ENCODE measurements at places on chromosomes 13 and 19. TPM values are rescaled to one million over a fixed set of nuclear protein-coding genes. Genes with fewer than 3 reads are reported as not detected.

- no peak for DNase-seq
Measured at GRCh38 chr19:39752390-39752789, 14.6 kb upstream of the CLC start.

Gene LYPD5
- not detected for total RNA-seq

- no peak for DNase-seq
Measured at GRCh38 chr19:42333975-42334696, 8.7 kb downstream of the MEGF8 start.

Gene LILRB5
- total RNA-seq = not detected

Gene ACP7
- total RNA-seq = not detected

GRCh38 chr19:1765904-1766799, 12.8 kb downstream of the ONECUT3 start:
- DNase-seq = no peak

Gene ZNF835
- total RNA-seq = not detected

DNA sequence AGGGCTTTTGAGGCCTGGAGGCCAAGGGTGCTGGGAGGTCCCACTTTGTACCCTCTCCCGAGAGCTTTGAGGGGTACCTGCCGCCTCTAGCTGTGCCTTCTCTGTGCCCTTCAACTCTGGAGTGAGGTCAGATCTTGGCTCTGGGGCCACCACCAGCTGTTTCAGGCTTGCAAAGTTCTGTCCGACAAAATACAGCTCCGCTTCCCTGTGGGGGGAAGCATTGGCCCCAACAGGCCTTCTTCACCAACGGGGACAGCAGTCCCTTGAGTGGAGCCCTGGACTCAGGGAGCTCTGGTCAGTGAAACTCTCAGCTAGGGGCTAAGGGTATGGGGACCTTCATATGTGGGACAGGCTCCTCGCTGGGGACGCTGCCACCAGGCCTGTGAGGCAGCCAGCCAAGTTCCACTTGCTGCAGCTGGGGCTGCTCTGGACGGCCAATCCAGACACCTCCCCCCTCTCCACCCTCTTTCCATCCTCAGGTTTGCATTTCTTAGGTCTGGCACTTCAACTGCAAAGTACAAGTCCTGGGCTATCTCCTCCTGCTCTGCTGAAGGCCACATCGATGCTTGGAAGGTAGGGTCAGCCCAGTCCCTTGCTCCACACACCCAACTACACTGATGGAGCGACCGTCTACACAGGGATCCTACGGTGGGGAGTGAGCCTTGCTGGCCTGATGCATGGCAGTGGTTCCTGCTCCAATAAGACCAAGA, 46.8 kb downstream of the C13orf46 start:
- DNase-seq = no peak

- DNase-seq = no peak
Measured at GRCh38 chr19:2865334-2866100, 1.6 kb upstream of the ZNF556 start.

DNA sequence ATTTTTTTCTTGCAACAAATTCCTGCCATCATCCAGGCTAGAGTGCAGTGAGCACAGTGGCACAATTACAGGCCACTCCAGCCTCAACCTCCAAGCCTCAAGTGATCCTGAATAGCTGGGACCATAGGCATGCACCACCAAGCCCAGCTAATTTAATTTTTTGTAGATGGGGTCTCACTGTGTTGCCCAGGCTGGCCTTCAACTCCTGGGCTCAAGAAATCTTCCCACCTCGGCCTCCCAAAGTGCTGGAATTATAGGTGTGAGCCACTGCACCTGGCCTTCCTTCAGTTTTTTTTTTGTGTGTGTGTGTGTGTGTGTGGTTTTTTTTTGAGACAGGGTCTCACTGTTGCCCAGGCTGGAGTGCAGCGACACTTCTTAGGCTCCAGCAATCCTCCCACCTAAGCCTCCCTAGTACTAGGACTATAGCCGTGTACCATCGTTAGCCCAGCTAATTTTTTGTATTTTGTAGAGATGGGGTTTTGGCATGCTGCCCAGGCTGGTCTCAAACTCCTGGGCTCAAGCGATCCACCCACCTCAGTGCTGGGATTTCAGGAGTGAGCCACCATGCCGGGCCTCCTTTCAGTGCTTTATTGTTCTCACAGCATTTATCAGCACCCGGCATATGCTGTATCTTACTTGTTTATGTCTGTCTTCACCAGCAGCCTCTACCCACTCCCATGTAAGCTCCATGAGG, 5.9 kb upstream of the SRRM5 start:
- no peak for DNase-seq

All from OCI-LY7 (cell line).